ENCODE measurements at places on chromosomes 12 and 14. TPM values are rescaled to one million over a fixed set of nuclear protein-coding genes. Genes with fewer than 3 reads are reported as not detected.

ZNF641 gene
- 6.6 TPM for total RNA-seq

SDR9C7 gene
- not detected for total RNA-seq

NGB gene
- total RNA-seq, result not detected

PROX2 gene
- total RNA-seq, result not detected

MYL6B gene
- total RNA-seq, result 51.1 TPM

TNFAIP2 gene
- 35.8 TPM for total RNA-seq

AKAP3 gene
- 0.72 TPM for total RNA-seq

MANSC4 gene
- 0.14 TPM for total RNA-seq

TRPV4 gene
- 1.7 TPM for total RNA-seq

CACNA1C gene
- total RNA-seq, result not detected

CHST11 gene
- total RNA-seq, result 11.8 TPM

LRFN5 gene
- total RNA-seq, result 0.07 TPM

LIN7A gene
- total RNA-seq, result 0.36 TPM

DBX2 gene
- not detected for total RNA-seq

C12orf54 gene
- not detected for total RNA-seq

PLXNC1 gene
- 0.07 TPM for total RNA-seq

KRT75 gene
- total RNA-seq, result not detected

Data from thoracic aorta endothelial cell (primary cell).